AG08396 (cell line): ENCODE measurements at places on chromosomes 3 and 15.
A peak's percentile ranks its signal among the peaks of the same experiment; 100 is the strongest.

DNA sequence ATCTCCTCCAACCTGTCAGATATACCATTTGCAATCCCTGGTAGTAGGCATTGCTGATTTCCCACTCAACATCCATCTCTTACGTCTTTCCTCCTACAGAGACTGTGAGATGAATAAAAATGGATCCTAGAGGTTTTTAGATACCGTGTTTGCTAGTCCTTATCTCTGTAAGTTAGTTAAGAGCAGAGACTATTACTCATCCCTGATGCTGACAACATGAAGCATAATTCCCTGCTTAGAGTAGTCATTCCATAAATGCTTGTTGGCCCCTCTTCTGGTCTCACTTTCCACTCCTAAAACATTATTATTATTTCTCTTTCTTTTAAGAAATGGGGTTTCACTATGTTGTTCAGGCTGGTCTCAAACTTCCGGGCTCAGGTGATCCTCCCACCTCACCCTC, 136.2 kb downstream of the RTP4 start:
- no peak for DNase-seq

- DNase-seq: no peak
Measured at GRCh38 chr3:158085358-158085757, 20.9 kb downstream of the SHOX2 start.

DNA sequence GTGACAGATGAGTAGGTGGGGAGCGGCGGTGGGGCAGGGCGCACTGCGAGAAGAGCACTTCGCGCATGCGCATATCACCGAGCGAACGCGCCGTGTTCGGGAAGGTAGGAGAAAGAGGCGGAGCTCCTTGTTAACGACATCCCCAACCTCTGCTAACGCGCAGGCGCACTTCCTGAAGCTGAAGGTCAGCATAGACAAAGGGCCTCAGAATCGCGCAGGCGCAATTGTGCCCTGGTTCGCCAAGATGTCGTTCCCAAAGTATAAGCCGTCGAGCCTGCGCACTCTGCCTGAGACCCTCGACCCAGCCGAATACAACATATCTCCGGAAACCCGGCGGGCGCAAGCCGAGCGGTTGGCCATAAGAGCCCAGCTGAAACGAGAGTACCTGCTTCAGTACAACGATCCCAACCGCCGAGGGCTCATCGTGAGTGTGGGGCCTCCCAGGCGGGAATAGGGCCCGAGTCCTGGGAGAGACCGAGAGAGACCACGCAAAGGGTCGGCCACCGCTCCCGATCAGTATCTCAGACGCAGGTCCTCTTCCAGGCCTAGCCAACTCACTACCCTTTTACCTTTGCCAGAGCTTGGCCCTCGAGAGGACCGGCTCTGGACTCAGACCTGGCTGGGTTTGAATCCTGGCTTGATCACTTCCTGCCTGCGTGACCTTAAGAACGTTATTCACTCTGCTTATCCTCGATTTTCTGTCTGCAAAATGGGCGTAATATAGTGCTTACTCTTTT, at the start of gene NDUFB4:
Gene NDUFB4, plus strand, starts transcription at position 221 of the 737 bp plus-strand sequence. Its CDS starts 24 bp downstream, at position 245.
- DNase-seq: peak; percentile 98

DNA sequence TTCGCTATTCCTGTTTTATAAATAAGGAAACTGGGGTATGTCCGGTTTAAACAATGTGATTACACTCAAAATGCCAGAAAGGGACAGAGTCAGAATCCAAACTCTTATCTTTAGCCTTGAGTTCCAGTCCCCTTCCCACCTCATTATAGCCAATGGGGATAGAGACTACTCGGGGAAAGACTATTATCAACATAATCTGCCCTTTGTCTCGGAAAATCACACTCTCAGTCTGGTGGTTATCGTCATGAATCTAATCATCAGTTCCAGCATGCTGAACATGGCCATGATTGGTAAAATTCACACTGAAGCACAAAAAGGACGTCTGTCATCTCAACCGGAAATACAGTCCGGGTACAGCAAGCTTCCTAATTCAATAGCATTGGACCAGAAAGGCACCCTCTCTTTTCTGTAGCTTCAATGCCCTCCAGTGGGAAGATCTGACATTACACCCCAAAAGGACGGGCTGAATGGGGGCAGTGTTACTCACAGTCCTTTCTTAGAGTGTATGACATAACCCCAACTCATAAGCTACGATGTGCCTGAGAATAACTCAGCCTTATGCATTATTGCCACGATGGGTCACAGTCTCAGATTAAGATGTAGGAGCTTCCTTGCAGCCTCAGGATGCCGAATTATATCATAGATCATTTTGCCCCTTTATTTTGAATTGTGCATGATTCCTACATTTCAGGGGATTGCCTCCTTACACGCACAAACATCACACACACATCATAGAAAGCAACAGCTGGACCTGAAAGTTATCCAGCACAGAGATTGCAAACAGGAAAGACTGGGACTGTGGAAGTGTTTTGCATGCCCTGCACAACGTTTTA, 390.4 kb upstream of the LMCD1 start:
- peak; percentile 33 for DNase-seq

GRCh38 chr15:69232765-69233164, 65.9 kb upstream of the PAQR5 start:
- DNase-seq: no peak

GRCh38 chr3:185460719-185461350, 38.0 kb downstream of the TMEM41A start:
- DNase-seq: peak; percentile 12

- DNase-seq: no peak
Measured at GRCh38 chr3:169148448-169149348, 514.8 kb downstream of the MECOM start.

DNA sequence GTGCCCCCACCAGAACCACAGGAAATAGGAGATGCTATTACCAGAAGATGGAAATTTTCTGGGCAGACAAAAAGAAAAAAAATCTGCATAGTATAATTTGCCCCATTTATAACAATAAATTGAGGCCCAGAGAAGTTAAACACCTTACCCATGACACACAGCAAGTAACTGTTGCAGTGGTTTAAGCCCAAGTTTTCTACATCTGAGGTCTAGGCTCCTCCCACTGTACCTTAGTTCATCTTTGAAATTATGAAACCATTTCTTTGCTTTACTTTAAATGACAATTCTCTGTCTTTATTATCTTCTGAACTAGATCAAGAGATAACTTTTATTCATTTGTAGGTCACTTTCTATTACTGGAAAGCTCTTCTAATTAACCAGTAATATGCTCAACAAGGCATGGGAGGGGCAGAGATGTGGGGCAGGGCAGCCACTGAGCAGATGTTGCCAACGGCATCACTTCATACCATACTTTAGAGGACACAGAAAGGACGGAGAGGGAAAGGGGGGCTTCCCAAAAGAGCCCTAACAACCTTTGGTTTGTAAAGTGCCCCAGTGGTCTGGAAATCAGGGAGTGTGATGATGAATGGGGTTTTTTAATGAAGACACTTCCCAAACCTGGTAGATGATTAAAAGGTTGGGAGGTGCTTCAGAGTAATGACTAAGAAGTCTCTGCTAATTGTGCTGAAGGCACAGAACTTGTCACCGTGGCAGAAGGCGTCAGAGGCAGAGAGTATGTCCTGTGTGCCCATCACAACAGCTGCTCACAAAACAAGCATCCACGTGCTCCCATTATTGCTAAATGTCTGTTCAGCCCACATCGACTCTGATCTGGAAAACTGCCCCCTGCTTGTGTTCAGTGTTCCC, 342.5 kb downstream of the SHQ1 start:
- no peak for DNase-seq

DNA sequence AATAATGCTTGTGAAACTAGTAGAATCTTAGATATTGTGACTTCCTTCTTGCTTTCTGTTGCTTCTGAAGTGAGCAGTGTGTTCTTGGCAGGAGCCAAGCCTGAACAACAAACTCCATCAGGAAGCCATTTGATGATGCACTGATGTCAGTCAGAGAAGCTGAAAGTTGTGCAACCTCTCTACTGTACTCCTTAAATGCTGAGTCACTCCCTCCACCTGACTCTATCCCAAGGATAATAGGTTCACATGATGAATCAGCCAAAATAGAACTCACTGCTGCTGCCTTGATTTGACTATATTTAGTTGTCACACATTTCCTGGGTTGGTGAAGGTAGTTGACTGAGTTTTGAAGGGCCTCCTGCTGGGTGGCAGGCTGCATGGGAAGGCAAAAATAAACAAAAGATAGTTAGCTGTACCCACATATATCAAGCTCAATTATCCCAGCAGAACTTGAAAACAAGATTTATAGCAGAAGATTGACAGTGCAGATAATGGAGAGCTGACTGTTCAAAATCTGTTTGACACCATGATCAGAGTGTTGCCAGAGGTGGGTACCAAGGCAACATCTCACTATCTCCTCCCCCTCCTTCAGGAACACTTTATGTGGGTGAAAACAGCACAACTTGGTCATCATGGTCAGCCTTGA, 328.4 kb upstream of the DPH6 start:
- peak; percentile 7 for DNase-seq

- DNase-seq: no peak
Measured at GRCh38 chr3:89179355-89180001, 72.1 kb downstream of the EPHA3 start.

DNA sequence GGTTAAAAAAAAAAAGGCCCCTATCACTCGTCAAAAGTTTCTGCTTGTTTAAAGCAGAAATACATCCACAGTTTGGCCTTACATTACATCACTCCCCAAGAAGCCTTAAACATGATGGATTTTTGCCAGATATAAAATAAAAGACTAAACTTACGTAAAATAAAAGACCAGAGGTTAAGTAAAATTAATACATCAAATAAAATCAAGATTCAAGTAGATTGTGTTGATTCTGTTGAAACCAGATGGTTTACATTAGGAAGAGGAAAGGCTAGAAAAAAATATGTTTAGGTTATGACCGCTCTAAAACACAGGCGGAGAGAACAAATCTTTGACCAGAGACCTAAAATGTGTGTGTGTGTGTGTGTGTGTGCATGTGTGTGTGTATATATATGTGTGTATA, 104.1 kb downstream of the DUT start:
- no peak for DNase-seq

- DNase-seq: peak; percentile 72
Measured at GRCh38 chr3:195908694-195909581, 587 bp upstream of the TNK2 start.

GRCh38 chr15:70059476-70060213, 38.1 kb downstream of the TLE3 start:
- no peak for DNase-seq

DNA sequence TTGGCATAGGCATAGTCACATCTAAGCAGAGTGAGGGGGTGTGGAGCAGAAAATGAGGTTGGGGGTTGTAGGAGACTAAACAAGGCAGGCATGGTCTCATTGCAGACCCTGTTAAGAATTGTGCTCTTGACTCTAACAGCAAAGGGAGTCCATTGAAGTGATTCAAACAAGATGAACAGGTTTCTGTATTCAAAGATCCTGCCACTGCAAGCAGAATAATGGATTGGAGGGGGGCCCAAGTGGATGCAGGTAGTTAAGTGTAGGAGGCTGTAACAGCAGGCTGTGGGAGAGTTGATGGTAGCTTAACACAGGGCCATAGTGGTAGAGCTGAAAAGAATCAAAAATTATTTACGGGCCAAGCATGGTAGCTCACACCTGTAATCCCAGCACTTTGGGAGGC, 34.4 kb downstream of the CASR start:
- DNase-seq: no peak

DNA sequence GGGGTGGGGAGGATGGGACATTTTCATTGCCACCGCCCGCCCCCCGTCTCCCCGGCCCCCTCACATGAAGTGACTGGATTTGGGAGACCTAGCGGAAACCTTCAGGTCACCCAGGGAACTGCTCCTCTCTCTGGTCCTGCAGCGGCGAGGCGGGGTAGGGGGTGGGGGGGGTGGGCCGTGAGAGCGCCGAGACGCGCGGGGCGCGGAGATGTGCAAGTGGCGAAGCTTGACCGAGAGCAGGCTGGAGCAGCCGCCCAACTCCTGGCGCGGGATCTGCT, 712 bp upstream of the MME start:
- DNase-seq: peak; percentile 49

DNA sequence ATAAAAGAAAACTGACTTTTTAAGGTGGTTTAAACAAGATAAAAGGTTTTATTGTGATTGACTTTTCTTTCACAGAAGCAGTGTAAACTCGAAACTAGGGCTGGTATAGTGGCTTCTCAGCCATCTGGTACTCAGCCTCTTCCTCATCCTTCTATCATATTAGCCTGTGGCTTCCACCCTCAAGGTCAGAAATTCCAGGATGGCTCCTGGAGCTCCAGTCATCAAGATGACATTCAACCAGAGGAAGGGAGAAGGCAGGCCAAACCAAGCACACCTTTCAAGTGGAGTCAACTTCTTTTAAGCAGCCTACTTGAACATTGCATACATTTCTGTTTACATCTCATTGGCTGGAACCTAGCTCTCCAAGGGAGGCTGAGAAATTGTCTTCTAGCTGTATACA, 1.3 kb upstream of the MESD start:
- DNase-seq: no peak

DNA sequence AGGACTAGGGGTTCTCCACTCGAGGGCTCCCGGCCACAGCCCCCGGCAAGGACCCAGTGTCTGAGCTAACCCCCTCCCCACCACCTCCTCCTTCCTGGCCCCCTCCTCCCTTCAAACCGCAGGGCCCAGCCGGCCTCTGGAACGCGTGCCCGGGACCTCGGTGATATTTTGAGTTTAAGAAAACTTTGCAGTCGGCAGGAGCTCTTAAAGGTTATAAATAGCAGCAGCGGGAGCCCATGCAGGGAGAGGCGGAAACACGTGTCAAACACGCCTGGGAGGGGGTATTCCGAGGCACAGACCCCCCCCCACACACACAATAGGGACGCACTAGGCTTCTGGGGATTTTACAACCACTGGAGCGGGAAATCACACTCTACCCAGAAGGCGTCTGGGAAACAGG, 3.1 kb upstream of the PTH1R start:
- DNase-seq: no peak

- no peak for DNase-seq
Measured at GRCh38 chr3:23002836-23003732, 200.0 kb upstream of the UBE2E2 start.

DNA sequence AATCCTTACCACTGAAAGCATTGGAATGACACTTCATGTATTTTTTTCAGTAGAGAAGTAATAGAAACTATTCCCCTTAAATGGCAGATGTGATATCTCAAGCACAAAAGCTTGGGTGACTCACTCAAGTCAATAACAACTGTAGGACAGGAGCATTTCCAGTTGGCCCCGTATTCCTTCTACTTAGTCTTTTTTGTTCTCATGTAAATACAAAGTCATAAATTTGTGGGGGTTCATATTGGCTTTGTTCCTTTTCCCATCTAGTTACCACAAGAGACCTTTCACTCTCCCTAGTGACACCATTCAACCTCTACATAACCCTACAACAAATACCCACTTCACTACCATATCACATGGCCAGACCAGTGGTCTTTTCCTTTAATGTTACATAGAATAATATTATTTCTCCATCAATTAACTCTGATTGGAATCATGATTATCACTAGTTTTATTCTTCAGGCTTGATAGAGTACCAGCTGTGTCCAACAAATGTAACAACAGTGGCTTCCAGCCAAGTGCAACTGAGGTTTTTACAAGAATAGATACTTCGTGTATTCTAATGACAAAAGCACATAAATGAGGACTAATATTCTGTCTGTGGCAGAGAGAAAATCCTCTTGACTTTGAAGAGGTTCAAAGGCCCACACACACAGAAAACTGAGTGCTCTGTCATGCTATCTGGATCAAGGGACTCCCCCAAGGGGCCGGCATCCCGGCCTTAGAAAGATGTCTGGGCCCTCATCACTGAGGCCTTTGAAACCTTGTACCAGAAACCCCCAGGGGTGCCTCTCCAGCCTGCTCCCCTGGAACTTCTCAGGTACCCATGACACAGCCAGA, 94.0 kb upstream of the THBS1 start:
- DNase-seq: no peak
